Upper lobe of left lung (tissue), 6 donors: ENCODE measurements at places on chromosomes 1 and 21. TPM values are rescaled to one million over a fixed set of nuclear protein-coding genes. Genes with fewer than 3 reads are reported as not detected.

Gene DISC1
- total RNA-seq: 12.5 TPM

GRCh38 chr1:66132324-66132723 is 339.6 kb downstream of the PDE4B start:
- DNase-seq: no peak

DNA sequence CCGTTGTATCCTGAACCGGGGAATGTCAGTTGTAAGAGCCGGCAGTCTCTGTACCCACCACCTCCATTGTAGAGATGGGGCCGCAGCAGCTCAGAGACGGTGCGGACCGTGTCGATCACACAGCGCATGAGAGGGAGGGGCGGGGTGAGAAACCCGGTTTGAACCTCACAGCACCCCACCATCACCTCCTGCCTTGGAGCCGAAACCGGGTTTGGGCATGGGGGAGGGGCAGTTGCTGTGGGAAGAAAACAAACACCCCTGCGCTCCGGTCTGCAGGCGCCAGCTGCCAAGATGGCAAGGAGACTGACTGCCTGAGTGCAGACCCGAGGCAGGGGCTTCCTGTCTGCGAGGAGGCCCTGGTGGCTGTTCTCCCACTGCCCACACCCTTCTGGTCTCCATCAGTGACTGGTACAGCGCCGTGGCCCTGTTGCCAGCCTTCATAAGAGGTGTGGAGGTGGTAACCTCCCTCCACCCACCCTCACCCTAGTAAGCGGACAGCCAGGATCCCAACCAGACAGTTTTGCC is 69.2 kb upstream of the SSBP3 start:
- DNase-seq: no peak

Gene RHOU
- 15.7 TPM for total RNA-seq

Gene S100A7
- total RNA-seq: not detected

Gene PLCH2
- total RNA-seq: 7.3 TPM

Gene HMGCS2
- total RNA-seq: not detected

DNA sequence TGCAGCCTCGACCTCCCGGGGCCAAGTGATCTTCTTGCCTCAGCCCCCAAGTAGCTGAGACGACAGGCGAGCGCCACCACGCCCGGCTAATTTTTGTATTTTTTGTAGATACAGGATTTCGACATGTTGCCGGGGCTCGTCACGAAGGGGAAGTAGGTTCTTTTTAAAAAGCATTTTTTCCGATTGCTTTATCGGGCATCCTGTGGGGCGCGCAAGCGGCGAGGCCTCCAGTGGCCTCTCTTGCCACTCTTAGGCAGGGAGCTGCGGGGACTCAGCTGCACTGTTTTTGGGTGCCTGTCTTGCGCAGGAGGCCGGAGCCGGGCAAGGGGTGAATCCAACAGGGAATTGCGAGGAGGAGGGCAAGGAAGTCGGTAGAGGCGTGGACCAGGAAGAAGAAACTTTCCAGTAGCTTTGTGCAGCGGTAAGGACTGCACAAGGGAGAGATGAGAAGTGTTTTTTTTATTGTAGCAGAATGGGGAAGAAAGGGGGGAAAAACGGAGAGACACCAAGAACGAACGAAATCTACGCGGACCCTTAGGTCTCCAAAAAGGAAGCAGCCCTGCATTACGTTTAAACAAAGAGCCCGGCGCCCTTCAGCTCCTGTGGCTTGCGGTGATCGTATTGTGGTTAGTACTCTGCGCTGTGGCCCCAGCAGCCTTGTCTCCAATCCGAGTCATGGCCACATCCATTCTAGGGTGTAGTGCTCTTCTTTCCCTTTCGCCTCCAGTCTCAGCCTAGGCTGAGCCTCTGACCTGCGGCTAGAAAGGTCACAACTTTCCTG is 164.8 kb downstream of the PPIAL4G start:
- DNase-seq: peak; percentile 83

DNA sequence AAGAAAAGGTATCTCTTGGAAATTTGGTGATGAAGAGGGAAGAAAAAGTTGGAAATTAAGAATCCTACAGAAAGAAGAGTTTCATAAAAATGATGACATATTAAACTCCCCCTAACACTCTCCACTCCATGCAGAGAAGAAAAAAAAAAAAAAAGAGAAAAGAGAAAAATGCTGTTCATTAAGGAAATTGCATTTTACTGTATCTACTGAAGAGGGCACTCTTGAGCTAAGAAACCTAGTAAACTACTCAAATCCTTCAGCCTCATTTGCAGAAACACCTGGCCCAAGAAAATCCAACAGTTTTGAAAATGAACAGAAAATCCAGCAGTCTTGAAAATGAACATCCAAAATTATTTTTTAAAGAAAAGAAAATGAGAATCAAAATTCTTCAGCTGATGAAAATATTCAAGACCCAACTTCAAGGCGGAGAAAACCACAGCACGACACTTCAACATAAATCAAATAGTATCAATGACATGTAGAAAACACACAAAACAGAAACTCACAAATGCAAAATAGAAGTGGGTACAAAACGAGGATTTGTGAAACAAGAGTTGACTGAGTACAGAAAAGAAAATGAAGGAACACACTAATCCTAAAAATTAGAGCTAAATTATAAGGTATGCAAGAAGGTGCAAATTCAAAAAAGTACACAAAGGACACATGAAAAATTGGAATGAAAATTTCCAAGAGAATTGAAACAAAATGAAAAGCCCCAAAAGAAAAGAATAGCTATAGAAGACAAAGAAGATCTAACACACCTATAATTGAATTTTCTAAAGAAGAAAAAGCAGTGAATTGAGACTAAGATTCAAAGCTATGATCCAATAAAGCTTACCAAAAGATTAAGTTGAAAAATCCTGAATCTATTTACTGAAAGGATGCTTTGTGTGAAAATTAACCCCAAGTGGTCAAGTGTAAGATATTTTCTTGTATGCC is 73.2 kb upstream of the DNAJC6 start:
- no peak for DNase-seq

Gene PODN
- 15.2 TPM for total RNA-seq

Gene RGSL1
- total RNA-seq: not detected

Gene HJV
- not detected for total RNA-seq

Gene TAL1
- 8.1 TPM for total RNA-seq

Gene C1orf53
- total RNA-seq: 7.1 TPM

GRCh38 chr1:117104986-117105385 is 16.6 kb downstream of the TRIM45 start:
- no peak for DNase-seq

- DNase-seq: peak; percentile 43
These were observed 30.7 kb upstream of the OPRD1 start for GRCh38 chr1:28781305-28781704.

DNA sequence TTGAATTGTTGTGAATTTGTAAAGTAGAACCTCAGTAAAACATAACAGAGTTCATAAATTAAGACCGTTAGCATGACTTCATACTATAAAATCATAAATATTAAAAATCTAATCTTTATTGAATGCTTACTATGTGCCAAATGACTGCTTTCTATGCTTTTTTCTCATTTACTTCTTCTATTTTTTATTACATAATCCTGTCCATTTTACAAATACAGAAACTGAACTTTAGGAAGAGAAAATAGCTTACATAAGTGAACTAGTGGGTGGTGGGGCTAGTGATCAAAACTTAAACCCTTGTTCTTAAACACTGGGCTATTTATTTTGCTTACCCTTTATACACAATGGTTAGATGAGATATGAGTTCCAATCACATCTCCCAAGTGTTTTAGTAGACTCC is 122.3 kb downstream of the ZC3H11B start:
- DNase-seq: no peak

Gene DNAI4
- total RNA-seq: 8.4 TPM

DNA sequence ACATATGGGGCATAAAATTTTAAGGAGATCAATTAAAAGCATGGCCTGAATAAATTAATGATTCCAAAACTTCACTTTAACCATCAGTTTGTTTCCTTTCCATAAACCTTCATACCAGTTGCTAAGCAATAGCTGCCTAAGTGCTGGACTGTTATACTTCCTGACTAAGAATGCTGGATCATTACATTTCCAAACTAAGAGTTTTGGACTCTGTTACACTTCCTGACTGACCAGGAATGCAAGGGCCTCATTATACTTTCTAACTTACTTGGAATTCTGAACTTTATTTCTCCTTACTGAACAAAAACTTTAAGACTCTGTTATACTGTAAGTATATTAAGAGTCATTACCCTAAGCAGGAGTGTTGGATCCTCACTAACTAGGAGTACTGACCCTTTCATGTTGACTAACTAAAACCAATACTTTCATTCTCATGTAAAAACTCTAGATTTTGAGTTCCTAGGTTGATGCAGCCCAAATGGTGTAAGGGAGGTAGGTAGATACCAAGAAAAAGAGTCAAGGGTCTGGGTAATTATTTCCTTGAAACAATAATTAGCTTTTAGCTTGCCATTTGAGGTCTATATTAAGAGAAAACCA is 118.2 kb downstream of the FAF1 start:
- DNase-seq: no peak

Gene BARHL2
- total RNA-seq: not detected

DNA sequence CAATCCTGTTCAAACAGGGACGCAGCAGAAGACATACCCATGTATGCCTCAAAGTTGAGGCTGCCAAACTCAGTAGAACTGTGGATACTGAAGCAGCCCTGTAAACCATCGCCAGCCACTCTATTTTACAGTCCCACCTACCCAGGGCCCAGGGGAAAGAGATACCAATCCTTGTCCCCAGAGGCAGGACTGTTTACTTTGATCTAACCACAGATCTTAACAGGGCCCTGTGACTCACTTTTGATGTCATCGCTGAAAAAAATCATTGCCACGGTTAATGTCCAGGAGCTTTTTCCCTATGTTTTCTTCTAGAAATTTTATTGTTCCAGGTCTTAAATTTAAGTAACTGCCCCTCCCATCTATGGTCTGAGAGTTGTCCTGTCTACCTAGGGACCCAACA is 538.4 kb upstream of the NCAM2 start:
- no peak for DNase-seq

DNA sequence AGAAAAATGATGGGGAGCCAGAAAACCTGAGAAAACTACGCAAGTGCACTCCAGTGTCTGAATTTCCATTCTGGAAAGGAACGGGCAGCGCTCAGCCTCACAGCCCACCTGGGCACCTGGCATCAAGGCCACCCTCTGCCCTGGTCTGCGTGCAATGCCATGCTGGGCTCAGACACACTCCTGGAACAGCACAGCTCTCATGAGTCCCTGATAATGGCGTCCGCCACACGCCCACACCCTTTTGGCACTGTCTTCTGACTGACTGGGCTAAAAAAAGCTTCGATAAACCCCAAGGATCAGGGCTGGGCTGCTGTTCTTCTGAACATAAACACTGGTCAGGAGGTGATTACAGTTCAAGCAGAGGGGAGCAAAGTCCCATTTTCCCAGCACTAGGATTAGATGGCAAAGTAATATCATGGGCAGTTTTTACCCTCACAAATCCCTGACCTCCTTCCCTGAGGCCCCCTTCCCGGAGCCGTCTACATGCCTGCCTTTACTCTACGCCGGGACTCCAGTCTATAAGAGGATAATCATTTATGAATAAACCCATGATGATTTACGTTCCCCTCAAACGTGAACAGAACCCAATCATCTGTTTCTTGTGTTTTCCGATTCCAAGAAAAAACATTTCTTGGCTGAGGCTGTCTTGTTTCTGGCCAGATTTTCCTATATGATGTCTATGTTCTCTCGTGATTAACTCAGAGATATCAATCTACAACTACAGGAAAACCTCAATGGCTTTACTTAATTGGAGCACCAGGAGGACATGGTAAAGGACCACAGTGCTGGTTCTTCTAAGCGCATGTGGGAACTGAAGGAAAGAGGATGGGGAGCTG is 22.6 kb downstream of the RCAN1 start:
- DNase-seq: no peak

- no peak for DNase-seq
These were observed 25.5 kb downstream of the SLC19A1 start for GRCh38 chr21:45516671-45517151.

Gene NENF
- 21.0 TPM for total RNA-seq

DNA sequence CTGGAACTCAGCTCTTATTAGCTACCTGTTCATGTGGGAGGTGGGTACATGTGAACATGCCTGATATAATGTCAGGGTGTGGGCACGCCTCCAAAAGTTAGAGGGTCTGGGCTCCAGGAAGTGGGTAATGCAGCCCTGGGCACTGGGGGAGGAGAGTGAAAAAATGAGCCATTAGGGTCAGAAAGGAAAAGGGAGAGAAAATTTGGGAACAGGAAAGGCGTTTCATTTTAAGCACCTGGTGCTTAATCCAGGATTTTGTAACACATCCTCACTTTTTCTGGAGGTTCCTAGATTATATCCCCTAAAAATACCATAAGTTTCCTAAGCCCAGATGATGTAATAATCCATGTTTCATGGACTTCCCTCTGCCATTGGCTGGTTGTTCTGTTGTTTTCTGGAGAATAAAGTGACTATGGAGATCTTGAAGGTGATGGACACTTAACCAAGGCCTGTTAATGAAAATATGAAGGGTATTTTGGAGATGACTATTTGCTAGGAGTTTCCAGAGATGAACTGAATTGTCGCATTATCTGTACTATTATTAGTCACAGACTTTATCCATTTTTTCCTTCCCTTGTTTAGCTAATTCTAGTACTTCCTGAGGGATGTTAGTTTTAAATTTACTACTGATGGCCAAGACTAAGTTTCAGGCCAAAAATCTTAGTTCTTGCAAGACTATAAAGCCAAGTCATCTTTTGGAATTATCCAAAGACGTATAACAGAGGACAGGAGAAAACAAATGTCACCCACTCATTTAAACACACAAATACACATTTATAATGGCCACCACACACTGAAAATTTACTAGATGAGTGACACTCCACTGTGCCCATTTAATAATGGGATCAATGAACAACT is 24.4 kb upstream of the TARBP1 start:
- DNase-seq: no peak

Gene HORMAD1
- total RNA-seq: 3.0 TPM

GRCh38 chr1:31943546-31944184 is 5.5 kb upstream of the PTP4A2 start:
- peak; percentile 23 for DNase-seq

GRCh38 chr1:30219675-30220074 is 503.7 kb downstream of the MATN1 start:
- DNase-seq: no peak

DNA sequence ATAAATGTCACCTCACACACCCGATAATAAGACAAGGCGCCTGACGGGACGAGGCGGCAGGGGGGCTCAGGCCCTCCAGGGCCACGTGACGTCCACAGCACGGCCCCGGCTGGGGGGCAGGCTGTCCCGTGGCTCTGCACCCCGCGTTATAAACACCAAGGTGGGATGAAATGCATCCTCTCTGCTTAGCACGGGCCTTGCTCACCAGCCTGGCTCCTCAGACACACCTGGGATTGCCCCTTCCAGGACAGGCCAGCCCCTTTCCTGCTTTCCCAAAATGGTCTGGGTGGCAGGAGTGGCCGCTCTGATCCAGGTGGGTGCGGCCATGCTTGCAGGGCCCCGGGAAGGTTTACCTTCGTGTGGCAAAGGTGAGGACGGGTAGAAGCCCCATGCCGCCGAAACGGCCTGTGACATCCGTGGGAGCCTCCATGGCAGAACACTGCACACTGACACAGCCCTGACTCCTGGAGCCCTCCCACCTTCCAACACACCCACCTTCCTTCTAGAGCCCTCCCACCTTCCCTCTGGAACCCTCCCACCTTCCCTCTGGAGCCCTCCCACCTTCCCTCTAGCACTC is 35.9 kb downstream of the SLC19A1 start:
- no peak for DNase-seq

Gene FAM43B
- total RNA-seq: not detected

GRCh38 chr1:46394872-46395465 is 852 bp downstream of the FAAH start:
- DNase-seq: no peak
